ENCODE measurements at places on chromosomes 3 and 15.

DNA sequence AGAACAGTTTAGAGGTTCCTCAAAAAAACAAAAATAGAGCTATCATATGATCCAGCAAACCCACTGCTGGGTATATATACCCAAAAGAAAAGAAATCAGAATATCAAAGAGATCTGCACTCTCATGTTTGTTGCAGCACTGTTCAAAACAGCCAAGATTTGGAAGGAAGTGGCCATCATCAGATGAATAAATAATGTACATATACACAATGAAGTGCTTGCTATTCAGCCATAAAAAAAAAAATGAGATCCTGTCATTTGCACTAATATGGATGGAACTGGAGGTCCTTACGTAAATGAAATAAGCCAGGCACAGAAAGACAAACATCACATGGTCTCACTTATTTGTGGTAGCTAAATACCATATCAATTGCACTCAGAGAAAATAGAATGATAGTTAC, 58.4 kb downstream of the SCAPER start:
- no peak for DNase-seq

DNA sequence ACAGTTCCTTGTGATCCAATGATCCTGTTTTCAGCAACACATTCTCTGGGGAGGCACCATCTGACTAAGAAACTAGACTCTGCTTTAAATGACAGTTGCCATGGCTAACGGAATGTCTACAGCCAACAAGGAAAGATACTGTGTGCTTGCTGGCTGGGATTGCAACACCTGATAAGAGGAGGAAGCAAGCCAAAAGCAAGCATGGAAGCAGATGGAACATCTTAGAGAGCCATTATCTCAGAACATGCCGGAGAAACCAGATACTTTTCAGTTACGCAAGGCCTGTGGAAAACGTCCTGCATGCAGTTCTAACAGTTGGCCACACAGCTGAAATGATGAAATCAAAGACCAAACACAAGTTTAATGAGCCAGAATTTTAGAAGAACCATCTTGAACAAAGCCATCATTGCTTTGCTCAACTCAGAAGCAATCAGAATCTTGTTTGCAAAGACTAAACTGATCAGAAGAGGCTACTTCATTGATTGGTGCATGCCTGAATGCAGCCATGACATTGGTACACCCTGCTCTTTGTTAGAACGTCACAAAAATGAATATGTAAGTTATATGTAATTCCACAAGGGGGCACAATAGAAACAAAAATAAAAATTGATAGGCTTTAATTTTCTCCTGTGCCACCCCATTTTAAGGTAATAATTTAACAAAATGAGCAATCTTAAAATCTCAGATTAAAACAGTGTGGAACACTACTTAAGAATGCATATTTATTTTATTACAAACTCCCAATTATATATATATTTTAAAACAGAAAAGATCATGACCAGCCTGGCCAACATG, 50.8 kb downstream of the GXYLT2 start:
- peak; percentile 96 for DNase-seq

- DNase-seq: no peak
Measured at GRCh38 chr3:15731024-15731423, 66.8 kb downstream of the ANKRD28 start.

- no peak for DNase-seq
Measured at GRCh38 chr3:53525765-53526703, 31.6 kb downstream of the CACNA1D start.

GRCh38 chr3:172373912-172374311, 74.3 kb downstream of the GHSR start:
- DNase-seq: no peak

- no peak for DNase-seq
Measured at GRCh38 chr3:159080821-159081220, 279.0 kb downstream of the MFSD1 start.

DNA sequence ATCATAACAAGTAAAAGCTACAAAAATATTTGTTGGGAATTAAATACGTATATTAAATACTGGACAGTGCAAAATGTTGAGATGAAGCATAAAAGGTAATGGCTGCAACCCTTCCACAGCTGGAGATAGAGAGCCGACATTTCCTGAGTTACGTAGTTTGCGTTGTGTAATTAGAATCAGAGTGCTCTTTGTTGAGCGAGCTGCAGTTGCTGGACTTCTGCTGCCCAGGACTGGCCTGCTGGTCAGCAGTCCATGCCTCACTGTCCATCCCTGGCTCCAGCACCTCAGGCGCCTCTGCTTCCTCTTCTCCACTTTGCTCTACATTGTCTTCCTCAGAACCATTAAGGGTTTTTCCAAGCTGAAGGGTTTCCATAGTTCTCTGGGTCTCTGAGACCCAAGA, 28.4 kb upstream of the SHC4 start:
- DNase-seq: no peak
